ENCODE measurements at places on chromosomes 16 and 17.

- DNase-seq, result no peak
Measured at GRCh38 chr17:78725448-78726021, 56.5 kb downstream of the CYTH1 start.

GRCh38 chr16:17926461-17926860 is 410.1 kb downstream of the NPIPA8 start:
- DNase-seq, result no peak

- DNase-seq, result peak; percentile 23
Measured at GRCh38 chr17:9356488-9356911, 219.1 kb downstream of the STX8 start.

DNA sequence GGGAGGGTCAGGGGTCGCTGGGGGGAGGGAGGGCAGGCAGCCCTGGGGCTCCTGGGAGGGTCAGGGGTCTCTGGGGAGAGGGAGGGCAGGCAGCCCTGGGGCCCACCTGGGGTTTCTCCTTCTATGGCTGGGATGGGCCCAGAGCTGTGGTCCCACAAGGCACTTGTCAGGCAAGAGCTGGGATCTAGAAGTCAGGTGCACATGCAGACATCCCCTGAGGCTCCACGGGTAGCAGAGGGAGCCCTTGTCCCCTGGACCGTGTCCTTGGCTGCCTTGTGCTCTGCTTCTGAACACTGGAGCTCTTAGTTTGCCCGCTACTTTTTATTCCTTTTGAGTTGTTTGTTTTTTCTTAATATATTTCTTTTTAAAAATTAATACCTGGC is 1.8 kb downstream of the TUBB3 start:
- DNase-seq, result no peak

- DNase-seq, result no peak
Measured at GRCh38 chr16:87740441-87740840, 25.3 kb downstream of the KLHDC4 start.

DNA sequence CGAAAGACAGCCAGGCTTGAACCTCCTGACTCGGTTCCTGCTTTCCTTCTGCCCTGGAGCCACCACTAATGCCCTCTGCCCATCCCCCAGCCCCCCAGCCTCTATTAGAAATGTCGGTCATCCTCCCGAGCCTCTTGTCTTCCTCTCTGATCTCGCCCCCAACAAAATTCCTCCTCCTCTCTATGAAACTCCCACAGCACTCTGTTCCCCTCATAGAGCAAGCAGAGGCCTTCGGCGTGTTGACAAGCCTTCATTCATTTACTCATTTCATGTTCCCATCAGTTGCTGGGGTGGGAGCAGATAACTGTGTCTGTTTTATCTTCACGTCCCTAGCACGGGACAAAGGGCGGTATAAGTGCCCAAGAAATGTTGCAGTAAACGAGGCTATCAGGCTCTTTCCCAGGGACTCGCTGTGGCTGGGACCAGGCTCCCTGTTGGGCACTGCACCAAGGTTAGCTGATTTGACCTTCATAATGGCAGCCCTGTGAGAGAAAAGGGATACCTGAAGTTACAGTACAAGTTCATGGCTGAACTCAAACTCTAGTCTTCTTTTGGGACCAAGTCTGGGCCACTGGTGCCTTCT is 7.8 kb downstream of the FBXL19 start:
- no peak for DNase-seq

DNA sequence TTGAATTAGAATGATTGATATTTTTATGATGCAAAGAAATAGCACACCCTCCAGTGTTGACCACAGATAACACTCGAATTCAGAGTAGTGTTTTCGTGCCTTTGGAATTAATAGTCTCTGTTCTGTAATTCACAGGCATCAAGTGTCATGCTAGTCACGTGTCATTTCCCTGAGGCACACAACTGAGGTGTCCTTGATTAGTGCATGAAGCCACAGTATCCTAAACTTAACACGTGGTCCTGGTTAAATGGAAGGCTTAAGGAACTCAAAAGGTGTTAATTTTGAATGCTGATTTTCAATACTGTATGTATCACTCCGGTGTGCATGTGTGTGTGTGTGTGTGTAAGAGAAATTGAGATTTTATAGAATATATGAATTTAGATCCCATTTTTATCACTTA is 625.6 kb downstream of the TMEM114 start:
- DNase-seq, result no peak

GRCh38 chr16:69402439-69402838 is 16.6 kb upstream of the TERF2 start:
- DNase-seq, result no peak

DNA sequence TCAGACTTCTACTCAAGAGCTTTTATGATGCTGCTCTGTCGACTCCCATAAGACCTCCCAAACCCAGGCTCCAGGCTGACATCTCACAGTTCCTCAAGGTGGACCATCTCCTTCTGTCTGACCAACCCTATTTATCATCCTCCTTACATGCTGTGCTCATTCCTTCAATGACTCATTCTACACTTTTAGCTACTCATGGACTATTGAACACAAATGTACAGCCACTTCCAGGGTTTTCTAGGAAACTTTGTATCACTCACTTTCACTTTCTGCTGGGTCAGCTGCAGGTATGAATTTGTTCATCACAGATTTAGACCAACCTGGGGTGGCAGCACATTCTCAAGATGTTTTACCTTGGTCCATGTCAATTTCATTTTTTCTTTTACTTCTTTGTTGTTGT is 162.4 kb upstream of the FAM20A start:
- DNase-seq, result no peak

GRCh38 chr17:44071772-44072171 is 1.2 kb downstream of the G6PC3 start:
- no peak for DNase-seq

DNA sequence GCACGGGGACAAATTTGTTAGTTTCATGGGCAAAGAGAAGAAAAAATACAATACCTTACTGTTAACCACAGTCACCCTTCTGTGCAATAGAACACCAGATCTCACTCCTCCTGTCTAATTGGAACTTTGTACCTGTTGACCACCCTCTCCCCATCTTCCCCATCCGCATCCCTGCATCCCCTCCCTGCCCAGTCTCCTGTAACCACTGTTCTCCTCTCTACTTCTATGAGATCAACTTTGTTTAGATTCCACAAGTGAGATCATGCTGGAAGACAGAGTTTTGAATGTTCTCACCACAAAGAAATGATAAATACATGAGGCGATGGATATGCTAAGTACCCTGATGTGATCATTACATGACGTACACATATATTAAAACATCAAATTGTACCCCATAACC is 47.7 kb downstream of the CLEC16A start:
- no peak for DNase-seq

- no peak for DNase-seq
Measured at GRCh38 chr16:53131363-53132071, 76.7 kb downstream of the CHD9 start.

- DNase-seq, result no peak
Measured at GRCh38 chr17:74146196-74146595, 57.3 kb upstream of the RPL38 start.

DNA sequence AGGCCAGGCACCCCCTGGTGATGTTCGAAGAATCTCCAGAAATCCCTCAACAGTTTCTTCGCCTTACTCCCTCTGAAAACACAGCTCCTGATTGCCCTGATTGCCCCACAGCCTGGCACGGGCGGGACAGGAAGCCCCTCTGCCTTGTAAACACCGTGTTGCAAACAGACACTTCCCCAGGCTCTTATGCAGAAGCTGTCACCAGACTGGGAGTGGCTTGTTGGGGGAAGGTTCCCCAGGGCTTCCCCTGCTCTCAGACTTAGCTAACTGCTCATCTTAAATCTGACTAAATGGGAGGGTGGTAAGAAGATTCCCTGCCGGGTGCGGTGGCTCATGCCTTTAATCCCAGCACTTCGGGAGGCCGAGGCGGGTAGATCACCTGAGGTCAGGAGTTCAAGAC is 11.2 kb downstream of the PIK3R5 start:
- DNase-seq, result no peak

DNA sequence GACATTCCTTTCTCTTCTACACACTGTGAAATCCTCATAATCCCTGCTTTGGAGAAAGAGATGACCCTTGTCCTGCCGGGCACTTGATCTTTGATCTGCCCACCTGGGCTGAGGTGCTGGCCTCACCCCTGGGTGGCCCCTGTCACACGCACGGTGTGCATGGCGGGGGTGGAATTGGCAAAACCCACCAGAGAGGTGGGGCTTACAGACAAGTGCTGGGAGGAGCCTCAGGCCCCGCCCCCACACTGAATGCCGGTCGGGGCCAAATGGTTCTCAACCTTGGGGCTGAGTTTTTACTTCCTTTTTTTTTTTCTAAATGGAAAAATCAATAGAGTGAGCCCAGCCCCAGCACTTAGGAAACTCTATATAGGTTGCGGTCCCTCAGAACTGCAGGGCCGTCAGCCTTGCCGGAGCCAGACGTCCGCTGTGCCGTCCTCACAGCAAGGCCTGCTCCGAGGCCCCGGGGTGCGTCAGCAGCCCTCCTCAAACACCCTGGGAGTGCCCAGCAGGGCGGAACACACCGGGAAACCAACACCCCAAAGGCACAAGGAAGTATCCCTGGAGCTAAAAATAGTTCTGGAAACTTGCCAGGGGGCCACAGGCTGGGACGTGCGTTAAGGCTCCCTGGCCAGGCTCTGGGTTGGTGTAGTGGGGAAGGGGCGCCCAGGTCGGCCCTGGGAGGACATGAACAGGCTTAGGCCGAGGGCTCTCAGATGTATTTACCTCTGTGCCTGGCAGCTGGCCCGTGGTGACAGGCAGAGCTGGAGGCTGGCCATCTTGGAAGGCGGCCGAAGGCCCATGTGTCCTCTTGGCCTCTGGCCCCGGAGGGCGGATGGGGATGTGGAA is 11.0 kb downstream of the GPRC5C start:
- peak; percentile 37 for DNase-seq

Measured in caudate nucleus (tissue), 63 donors.